ENCODE measurements at places on chromosomes 1 and 21.

DNA sequence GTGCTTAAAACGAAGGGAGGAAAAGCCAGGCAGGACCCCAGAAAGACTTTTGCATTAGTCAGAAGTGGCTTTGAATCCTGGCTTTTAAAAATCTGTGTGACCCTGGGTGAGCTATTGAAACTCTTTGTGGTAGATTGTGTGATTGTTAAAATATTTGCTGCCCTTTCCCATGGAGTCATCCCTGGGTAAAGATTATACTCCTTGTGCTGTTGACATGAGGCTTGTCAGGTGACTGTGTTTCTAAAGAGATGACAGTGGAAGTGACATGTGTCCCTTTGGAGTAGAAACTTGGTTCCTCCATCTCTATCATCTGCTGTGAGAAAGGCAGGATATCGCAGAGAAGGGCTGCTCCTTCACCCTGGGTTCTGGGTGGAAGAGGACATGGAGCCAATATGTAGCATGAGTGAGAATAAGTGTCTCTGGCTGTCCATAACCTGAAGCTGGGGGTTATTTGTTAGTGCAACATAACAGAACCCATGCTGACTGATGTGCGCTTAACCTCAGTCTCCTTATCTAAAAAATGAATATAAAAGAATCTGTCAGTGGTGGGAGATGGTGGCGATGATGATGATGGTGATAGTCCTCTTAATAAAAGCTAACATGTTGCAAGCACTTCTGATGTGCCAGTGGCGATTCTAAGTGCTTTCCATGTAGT, 187.6 kb downstream of the RHOU start:
- no peak for DNase-seq

GRCh38 chr1:52691821-52692220, 6.3 kb downstream of the COA7 start:
- DNase-seq = no peak

DNA sequence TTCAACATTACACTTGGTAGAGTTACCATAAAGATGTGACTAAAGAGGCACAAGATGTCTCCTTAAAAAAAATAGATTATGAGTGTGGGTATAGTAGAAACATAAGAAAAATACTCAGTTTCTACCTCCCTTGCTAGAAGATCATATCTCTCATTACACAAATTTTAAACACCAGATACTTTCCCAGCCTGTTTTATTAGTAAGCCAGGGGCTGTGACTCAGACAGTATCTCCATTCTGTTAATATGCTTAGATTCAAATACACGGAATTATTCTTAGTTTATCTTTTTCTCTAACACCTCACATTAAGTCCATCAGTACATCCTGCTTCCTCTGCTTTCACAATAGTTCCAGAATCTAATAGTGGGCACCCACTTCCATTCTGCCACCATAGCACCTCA, 561.8 kb upstream of the ADAMTS5 start:
- no peak for DNase-seq

GRCh38 chr1:22408230-22408629, 43.4 kb upstream of the ZBTB40 start:
- no peak for DNase-seq

- DNase-seq = no peak
Observed at GRCh38 chr1:203756036-203756435, 8.9 kb upstream of the LAX1 start.

DNA sequence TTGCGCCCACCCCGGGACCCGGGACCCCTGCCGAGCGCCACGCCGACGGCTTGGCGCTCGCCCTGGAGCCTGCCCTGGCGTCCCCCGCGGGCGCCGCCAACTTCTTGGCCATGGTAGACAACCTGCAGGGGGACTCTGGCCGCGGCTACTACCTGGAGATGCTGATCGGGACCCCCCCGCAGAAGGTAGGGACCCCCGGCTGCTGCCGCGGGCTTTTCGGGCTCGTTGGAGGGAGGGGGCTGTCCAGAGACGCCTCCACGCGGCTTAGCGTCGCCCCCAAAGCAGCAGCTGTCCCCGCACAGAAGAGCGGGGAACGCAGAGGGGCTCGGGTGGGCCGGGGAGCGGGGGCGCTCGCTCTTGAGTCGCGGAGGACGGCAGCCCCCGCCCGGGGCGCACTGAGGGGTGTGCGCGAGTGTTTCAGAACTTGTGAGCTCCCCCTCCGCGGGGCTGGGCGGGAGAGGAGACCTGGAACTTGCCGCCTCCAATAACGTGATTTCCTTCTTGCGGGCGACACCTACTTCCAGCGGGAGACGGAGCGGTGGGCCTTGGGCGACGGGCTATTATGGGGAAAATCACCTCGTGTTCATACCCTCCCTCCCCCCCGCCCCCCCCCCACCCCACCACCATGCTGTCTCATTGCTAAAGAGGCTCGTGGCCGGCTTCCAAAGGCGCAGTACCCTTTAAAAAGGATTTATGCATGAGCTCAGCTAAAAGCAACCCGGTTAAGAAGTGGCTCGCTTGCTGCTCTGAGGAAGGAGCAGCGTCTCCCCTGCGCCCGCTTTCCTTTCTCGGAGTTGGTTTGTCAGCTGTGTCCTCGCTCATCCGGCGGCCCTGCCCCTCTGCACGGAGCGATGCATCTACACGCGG, 664 bp downstream of the BACE2 start:
- peak; percentile 21 for DNase-seq

- DNase-seq = no peak
Observed at GRCh38 chr1:109295712-109296415, 10.9 kb downstream of the MYBPHL start.

GRCh38 chr1:80375662-80376061, 1369.1 kb upstream of the ADGRL4 start:
- DNase-seq = no peak

DNA sequence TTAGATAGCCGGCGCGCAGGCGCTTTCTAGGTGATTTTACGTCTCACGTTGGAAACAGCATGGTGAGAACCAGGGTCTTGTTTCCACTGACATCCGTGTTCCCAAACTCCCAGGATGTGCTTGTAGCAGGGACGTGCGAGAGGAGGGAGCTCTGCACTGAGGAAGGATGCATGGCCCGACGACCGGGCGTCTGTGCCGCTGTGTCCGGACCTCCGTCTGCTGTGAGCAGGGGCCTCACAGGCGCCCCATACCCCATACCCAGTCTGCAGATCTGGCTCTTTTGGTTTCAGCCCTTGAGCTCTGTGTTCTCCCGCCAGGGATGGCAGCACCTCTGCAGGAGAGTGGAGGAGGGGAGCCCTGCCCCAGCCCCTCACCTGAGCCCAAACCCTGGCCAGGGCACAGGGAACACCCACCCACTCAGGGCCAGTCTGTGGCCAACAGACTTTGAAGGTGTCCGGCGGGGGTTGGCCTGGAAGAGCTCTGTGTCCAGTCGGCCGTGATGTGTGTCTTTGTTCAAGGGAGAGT, 67.2 kb upstream of the COL6A1 start:
- DNase-seq = no peak

DNA sequence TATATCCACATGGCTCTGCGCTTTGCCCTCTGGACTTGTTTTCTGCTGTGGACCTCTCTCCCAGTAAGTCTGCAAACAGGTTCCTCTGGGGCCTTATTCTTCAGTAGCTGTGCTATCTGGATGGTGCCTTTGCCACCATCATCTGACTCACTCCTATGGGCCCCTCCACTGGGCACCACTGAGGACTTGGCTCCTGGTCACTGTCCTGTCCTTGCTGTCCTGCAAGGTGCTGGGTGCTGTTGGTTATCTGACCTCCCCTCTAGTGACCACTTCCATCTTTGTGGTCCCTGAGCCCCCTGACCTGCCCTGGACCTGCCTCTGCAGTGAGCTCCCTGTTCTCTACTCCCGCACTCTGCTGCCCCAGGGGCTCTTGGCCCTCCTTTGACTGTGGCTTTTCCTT, 6.7 kb downstream of the CNIH3 start:
- DNase-seq = no peak

DNA sequence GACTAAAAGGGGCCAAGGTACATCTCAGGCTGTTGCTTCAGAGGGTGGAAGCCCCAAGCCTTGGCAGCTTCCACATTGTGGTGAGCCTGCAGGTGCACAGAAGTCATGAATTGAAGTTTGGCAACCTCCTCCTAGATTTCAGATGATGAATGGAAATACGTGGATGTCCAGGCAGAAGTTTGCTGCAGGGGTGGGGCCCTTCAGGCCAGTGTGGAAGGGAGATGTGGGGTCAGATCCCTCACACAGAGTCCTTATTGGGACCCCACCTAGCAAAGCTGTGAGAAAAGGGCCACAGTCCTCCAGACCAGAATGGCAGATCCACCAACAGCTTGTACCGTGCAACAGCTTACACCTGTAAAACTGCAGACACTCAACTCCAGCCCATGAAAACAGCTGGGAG, 67.4 kb upstream of the PTGS2 start:
- DNase-seq = no peak

DNA sequence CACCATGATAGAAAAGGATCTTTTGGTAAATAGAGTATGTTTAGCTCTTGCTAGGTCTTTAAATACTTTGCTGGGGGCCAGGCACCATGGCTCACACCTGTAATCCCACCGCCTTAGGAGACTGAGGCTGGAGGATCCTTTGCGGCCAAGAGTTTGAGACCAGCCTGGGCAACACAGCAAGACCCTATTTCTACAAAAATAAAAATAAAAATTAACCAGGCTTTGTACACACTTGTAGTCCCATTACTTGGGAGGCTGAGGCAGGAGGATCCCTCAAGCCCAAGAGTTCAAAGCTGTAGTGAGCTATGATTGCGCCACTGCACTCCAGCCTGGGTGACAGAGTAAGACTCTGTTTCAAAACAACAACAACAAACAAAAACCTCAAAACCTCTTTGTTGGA, 1.1 kb upstream of the KCNE2 start:
- DNase-seq = no peak

DNA sequence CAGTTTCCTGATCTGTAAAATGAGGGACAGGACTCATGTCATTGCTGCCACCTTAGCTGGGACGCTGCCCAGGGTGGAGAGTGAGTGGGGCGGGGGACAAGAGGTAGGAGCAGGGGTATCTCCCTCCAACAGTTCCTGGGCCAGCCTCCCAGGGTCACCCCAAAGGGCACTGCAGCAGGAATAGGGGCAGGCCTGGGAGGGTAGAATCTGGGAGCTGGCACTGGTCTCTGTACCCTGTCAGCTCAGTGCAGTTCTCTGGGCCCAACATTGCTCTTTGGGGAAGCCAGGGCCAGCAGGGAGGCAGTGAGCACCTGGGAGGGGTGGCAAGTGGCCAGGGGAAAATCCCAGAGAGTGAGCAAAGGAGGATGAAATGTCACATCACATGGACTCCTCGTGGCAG, 55.8 kb downstream of the ELK4 start:
- DNase-seq = no peak

- DNase-seq = no peak
Observed at GRCh38 chr1:33435096-33435820, 4.4 kb upstream of the PHC2 start.

- DNase-seq = peak; percentile 70
Observed at GRCh38 chr21:36966066-36966820, at the start of gene HLCS. HLCS (minus strand) TSS chr21:36966669; CDS start chr21:36966638, 31 bp downstream.

- DNase-seq = no peak
Observed at GRCh38 chr1:170927955-170928840, 7.1 kb upstream of the MROH9 start.

DNA sequence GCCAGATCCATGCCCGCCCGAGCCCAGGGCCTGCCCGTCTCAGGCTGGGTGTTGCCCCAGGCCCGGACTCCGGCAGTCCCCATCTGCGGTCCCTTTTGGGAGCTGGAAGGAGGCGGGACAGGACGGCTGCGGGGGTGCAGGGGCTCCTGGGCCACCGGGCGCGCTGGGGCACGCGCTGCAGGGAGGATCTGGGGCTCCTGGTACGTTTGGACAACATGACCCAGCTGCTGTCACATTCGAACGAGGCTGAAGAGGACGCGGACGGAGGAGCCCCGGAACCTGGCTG, 6.6 kb upstream of the CALML6 start:
- DNase-seq = peak; percentile 38

Data from hematopoietic multipotent progenitor cell treated with erythropoietin and hydrocortisone succinate and interleukin-3 and kit ligand, for 8 days (in vitro differentiated cells).